ENCODE measurements at places on chromosomes 7 and 10. TPM values are rescaled to one million over a fixed set of nuclear protein-coding genes. Genes with fewer than 3 reads are reported as not detected.

The NPVF gene
- not detected for total RNA-seq

The NEURL1 gene
- total RNA-seq = 1.4 TPM

GRCh38 chr10:34555653-34556052, 259.4 kb downstream of the PARD3 start:
- H3K27ac ChIP-seq = no peak overlapping the region
- DNase-seq = no peak
- H3K4me1 ChIP-seq = no peaks in the 10 kb centered on the region
- H3K36me3 ChIP-seq = no peaks in the 10 kb centered on the region

DNA sequence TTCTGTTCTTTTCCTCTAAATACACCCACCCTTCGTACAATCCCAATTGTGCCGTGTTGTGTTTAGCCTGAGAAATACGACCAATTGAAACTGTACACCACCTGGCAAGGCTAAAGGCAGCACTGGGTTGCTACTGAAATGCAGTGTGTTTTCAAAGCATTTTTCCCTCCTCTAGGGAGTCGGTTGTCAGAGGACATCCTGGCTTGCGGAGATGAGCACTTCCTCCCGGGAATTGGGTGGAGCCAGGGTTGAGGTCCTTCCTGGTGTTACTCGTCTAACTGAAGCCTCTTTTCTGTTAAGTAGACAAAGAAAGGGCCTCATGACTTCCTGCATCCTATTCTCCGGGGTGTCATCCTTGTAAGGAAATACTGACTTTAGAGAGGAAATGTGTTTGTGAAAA, 133.5 kb downstream of the MTPAP start:
- peaks cover 21% of the 10 kb centered on the region for H3K27me3 ChIP-seq
- no peak overlapping the region for H3K27ac ChIP-seq
- H3K36me3 ChIP-seq = no peaks in the 10 kb centered on the region
- H3K4me1 ChIP-seq = peaks cover 2% of the 10 kb centered on the region

DNA sequence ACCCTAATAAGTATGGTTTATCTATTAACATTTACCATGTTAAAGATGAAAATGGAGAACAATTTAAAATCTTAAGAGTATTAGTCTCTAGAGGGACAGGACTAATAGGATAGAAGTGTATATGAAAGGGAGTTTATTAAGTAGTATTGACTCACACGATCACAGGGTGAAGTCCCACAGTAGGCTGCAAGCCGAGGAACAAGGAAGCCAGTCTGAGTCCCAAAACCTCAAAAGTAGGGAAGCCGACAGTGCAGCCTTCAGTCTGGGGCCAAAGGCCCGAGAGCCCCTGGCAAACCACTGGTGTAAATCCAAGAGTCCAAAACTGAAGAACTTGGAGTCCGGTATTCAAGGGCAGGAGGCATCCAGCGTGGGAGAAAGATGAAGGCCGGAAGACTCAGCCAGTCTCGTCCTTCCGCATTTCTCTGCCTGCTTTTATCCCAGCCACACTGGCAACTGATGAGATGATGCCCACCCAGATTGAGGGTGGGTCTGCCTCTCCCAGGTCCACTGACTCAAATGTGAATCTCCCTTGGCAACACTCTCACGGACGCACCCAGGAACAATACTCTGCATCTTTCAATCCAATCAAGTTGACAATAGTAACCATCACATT, 140.8 kb upstream of the FAM20C start:
- no peak overlapping the region for H3K4me3 ChIP-seq
- H3K27me3 ChIP-seq = peaks cover 6% of the 10 kb centered on the region
- H3K36me3 ChIP-seq = no peaks in the 10 kb centered on the region
- DNase-seq = no peak

DNA sequence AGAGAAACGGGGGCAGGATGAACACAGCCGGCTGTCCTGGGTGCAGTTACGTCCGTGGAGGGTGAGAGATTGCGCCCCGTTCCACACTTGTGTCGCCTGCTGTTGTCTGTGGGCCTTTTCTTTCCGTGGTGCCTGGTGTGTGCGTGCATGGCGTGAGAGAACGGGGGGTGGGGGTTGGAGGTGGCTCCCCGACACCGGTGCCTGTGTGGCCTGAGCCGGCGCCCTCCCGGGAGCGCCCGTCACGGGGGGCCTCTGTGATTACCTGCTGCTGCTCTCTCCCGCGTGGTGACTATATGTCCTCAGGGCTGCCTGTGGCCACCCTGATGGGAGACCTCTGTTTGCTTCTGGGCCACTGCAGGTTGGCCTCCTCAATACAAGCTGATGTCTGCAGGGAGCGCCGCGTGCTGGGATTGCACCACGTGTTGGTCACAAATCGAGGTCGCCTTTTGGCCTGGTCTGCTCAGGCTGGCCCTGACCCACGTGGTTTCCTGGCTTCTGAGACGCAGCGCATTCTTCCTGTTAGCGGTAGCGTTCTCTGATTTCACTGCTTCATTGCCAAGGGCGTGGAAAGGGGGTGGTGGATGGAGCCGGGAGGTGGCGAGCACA, 10.9 kb upstream of the AP5Z1 start:
- no peaks in the 10 kb centered on the region for H3K4me1 ChIP-seq
- no peak overlapping the region for H3K4me3 ChIP-seq
- H3K27me3 ChIP-seq = no peaks in the 10 kb centered on the region

DNA sequence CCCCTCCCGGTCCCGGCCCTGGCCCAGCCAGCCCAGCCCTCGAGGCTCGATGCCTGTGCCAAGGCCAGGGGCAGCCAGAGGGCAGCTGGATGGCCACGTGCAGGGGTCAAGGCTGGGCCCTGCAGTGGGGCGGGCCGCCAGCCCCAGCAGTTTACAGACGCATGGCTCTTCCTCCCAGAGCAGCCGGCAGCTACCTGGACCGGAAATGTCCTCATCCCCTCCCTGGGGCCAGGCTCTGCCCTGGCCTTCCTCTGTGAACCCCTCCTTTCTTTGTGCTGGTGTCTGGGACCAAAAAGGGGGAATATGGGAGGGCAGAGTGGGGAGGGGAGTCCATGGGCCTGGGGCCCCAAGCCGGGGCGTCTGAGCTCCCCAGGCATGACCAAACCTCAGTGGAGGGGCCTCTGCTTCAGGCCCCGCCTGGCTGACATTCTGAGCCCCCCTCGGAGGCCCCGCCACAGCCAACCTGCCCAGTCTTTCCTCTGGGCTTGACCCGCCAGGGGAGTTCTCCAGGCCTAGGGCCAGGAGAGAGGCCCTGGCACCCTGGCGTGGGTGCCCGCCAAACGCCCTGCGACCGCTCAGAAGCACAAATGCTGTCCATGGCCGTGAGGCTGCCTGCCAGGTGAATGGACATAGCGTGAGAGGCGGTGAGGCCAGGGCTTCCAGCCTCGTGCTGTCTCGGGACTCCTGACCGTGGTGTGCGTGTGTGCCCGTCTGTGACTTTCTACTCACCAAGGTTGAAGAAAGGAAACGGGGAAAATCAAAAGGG, 24.7 kb upstream of the AMZ1 start:
- no peak overlapping the region for H3K27ac ChIP-seq
- H3K4me3 ChIP-seq = no peak overlapping the region
- H3K4me1 ChIP-seq = no peaks in the 10 kb centered on the region
- no peak for DNase-seq

DNA sequence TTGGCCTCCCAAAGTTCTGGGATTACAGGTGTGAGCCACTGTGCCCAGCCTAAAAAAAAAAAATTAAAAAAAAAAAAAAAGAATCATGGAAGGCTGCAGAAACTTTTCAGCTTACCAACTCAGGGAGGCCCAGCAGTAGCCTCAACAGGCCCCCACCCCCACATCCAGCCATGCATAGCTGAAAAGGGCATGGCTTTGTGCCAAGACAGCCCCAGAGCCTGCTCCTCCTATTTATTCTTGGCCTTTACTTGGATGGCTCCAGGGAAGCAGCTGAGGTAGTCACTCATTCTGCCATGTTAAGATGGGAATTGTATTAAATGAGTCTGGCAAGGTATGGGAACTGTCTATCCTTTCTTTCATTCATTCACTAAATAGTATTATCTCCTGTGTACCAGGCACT, 13.7 kb upstream of the CNNM2 start:
- H3K4me3 ChIP-seq = no peak overlapping the region
- no peaks in the 10 kb centered on the region for H3K36me3 ChIP-seq
- no peak overlapping the region for H3K27ac ChIP-seq
- DNase-seq = no peak
- no peaks in the 10 kb centered on the region for H3K27me3 ChIP-seq
- H3K4me1 ChIP-seq = no peaks in the 10 kb centered on the region

DNA sequence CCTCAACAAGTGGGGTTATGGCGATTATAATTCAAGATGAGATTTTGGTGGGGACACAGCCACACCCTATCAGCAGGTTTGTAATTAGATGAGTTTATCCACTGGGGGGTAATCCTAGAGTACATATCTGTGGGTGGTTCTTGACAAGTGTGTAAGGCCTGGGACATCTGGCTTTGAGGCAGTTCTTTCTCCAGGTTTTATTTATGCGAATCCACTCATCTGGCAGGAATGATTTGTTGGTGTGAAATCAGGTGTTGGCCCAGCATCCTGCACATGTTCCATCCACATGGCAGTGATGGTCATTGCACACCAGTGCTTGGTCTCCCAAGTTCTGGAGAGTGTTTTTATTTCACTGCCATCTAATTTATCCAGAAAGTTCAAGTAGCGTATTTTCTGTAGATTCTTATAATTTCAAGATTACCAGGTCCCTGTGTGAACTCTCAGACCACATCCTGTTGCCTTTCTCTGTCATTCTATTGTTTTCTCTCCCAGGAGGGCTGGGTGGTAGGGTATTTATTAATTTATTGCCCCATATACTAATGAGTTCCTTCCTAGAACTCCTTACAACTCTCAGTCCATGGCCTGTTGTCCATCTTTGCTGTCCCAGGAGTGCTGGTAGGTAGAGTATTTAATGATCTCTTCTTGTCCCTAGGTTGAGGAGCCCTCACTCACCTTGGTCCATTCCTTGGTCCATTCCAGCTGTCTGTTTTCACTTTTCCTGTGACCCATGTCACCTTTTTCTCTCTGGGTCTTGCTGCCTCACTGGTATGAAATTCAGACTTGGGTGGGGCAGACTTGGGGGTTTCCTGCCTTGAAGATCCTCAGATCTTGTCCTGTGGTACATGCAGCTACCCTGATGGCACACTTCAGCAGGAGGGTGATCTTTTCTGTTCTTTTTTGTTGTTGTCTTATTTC, 10.4 kb downstream of the RALA start:
- H3K4me1 ChIP-seq = peaks cover 44% of the 10 kb centered on the region
- no peaks in the 10 kb centered on the region for H3K27me3 ChIP-seq
- DNase-seq = no peak
- peaks cover 14% of the 10 kb centered on the region for H3K36me3 ChIP-seq
- peak overlapping the region; percentile 34 for H3K4me3 ChIP-seq

DNA sequence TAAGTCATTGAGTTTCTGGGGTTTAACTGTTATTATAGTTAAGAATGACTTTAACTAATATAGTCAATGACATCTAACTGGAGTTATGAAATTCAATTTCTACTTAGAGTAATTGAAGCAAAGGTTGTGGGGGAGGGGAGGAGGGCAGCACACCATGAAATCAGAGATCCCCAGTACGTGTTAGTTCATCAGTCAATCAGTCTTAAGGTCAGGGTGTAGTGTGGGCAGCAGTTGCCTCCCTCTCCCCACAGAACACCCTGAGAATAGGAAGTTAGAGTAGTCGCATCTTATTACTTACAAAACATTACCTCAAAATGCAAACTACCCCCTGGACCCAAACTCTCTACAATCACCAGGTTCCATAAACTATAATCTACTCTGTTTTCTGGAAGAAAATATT, 7.0 kb upstream of the HPS1 start:
- no peak overlapping the region for H3K4me3 ChIP-seq
- DNase-seq = no peak
- no peak overlapping the region for H3K27ac ChIP-seq
- H3K27me3 ChIP-seq = peaks cover 25% of the 10 kb centered on the region
- H3K36me3 ChIP-seq = no peaks in the 10 kb centered on the region

DNA sequence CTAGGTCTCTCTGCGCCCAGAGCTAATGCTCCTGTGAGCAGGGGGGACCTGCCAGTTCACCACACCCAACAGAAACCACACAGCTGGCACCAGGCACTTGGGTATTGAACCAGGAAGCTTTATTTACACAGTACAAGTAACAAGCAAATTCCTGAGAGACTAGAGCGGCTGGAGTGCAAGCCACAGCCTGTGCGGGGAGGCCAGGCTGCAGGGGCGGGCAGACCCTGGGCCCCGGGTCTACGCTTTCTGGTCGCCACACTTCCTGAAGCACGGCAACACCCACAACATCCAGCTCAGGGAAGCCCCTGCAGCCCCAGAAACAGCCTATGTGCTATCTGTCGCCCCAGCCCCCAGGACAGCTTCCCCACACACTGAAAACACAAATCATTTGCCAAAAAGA, 125.0 kb downstream of the FAM53B start:
- peak overlapping the region; percentile 26 for H3K27ac ChIP-seq
- H3K4me3 ChIP-seq = peak overlapping the region; percentile 33
- H3K4me1 ChIP-seq = peaks cover 36% of the 10 kb centered on the region
- H3K27me3 ChIP-seq = no peaks in the 10 kb centered on the region
- DNase-seq = no peak

GRCh38 chr10:112519133-112519761, 72.2 kb downstream of the VTI1A start:
- no peak overlapping the region for H3K27ac ChIP-seq
- no peaks in the 10 kb centered on the region for H3K36me3 ChIP-seq
- no peak overlapping the region for H3K4me3 ChIP-seq
- no peak for DNase-seq
- no peaks in the 10 kb centered on the region for H3K27me3 ChIP-seq

GRCh38 chr10:72291019-72291532, 17.4 kb downstream of the DDIT4 start:
- no peaks in the 10 kb centered on the region for H3K27me3 ChIP-seq
- no peaks in the 10 kb centered on the region for H3K36me3 ChIP-seq
- H3K4me1 ChIP-seq = peaks cover 44% of the 10 kb centered on the region
- no peak for DNase-seq

- H3K36me3 ChIP-seq = peaks cover 16% of the 10 kb centered on the region
- peak overlapping the region; percentile 96 for H3K27ac ChIP-seq
- H3K4me3 ChIP-seq = peak overlapping the region; percentile 96
- no peak for DNase-seq
- H3K4me1 ChIP-seq = peaks cover 44% of the 10 kb centered on the region
- H3K27me3 ChIP-seq = no peaks in the 10 kb centered on the region
These were observed 2.4 kb downstream of the ZNRF2 start for GRCh38 chr7:30286749-30287148.

DNA sequence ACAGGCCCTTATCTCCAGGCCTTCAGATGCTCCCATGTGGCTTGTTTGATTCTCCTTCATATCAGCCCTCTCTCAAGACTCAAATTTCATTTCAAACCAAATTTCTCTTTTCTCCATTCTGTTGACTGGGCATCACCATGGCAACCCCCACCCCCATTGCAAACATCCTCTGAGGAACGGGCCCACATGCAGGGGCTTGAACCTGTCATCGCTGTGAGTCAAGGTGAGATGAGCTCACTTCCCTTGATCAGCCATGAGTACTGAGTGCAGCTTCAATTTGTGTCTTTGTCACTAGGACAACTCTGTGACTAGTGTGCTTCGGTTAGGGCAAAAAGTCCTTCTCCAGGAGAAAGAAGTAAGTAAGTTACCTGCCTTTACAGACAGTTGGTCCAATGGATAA, 41.9 kb downstream of the CALML3 start:
- no peak overlapping the region for H3K4me3 ChIP-seq
- H3K27ac ChIP-seq = no peak overlapping the region

DNA sequence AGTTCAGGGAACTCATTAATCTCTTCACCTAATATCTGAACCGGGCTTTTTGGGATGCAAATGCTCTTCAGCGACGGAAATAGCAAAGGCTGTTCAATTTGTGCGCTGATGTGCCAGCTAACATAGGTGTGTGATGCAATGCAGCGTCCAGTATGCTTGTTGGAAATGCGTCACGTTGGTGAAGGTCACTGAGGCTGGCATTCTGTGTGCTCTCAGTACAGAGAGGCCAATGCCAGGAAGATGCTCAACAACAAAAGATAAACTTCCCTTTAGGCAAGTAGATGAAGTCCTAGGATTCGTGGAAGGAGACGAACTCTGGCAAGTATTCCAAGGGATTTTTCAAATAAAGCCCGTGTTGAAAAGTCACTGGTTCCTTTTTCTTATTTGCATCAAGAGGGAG, 649.5 kb upstream of the MKI67 start:
- H3K4me1 ChIP-seq = no peaks in the 10 kb centered on the region
- peaks cover 3% of the 10 kb centered on the region for H3K27me3 ChIP-seq
- no peak for DNase-seq
- no peak overlapping the region for H3K27ac ChIP-seq

Measured in natural killer cell treated with Interleukin-12 subunit alpha and Interleukin-12 subunit beta and Interleukin-15 and Interleukin-18, amount 100 ng/mL, for 72 hours (primary cell).